ENCODE measurements at places on chromosomes 6 and 20.

- peak; percentile 65 for DNase-seq
These were observed 132.5 kb downstream of the ZFAND3 start for GRCh38 chr6:37952027-37952426.

- no peak for DNase-seq
These were observed 32.4 kb downstream of the CPXM1 start for GRCh38 chr20:2767768-2768631.

- DNase-seq: no peak
These were observed 12.6 kb downstream of the ID4 start for GRCh38 chr6:19849755-19850154.

DNA sequence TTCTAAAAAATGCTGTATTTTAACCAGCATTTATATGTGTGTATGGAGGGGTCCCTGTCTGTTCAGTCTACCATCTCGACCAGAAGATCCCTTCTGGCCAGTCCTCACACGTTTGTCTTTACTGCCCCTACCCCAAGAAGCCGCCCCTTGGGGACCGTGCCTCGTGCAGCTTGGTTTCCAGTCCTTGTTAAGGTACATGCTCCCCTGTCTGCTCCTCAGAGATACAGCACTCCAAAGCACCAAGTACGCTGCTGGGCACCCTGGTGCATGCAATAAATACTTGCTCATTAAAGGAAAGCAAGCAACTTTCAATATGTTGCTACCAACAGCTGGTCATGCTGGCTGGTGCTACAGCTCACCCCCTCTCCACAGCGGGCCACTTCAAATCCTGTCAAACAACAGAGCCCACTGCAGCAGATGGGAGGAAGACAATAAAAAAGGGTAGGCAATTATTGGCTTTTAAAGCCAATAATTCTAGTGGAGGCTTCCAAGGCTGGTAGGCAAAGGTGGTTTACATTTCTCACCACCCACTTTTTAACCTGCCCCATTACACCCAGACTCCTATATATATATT is 61.6 kb downstream of the PSMG4 start:
- no peak for DNase-seq

DNA sequence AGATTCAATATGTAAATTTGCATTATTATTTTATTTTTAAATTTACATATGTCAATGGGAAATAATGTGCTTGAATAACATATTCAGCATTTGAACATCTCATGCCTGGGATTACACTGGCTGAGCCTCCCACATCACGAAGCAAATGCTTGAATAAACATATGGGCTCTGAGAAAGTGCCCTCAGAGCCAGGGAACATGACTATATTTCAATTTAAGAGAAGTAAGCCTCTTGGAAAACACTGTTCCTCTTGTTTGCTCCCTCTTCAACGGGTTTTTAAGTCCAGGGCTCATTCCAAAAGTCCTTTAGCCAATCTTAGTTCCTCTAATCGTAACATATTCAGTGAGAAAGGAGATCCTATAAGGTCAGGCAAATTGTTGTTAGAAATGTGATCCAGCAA is 122.0 kb downstream of the GMPR start:
- DNase-seq: no peak
